ENCODE measurements at places on chromosomes 16 and 17.

DNA sequence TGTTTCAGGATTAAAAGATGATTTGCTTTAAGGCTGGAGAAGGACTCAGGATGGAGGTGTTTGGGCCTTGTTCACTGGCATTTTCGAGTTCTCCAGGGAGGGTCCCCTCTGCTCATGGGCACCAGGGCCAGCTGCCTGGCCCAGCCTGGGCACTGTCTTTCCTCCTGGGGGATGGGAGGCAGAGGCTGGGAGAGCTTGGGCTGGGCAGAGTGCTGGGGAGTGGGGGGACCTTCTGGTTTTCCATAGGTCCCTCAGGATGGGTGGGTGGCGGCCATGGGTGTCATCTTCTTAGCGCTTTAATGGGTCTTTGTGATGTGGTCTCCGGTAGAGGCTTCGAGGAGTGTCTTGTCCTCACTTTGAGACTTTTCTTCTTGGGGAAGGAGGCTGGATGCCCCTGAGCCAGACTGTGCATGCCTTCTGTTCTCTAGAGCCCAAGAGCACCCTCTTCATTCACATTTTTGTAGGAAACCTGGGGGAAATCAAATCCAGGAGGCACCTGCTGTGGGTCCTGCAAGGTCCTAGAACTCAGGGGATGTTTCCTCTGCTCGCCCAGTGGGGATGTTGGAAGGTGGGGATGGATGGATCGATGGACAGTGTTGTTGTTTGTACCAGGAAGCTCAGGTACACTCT is 5.7 kb downstream of the NKD1 start:
- DNase-seq, result no peak

GRCh38 chr17:50767446-50767845 is at the start of gene ANKRD40CL:
ANKRD40CL (minus strand) TSS chr17:50767518; CDS start chr17:50766913, 605 bp downstream.
- no peak for DNase-seq

- DNase-seq, result no peak
Measured at GRCh38 chr17:76189247-76189646, 48.2 kb upstream of the FOXJ1 start.

DNA sequence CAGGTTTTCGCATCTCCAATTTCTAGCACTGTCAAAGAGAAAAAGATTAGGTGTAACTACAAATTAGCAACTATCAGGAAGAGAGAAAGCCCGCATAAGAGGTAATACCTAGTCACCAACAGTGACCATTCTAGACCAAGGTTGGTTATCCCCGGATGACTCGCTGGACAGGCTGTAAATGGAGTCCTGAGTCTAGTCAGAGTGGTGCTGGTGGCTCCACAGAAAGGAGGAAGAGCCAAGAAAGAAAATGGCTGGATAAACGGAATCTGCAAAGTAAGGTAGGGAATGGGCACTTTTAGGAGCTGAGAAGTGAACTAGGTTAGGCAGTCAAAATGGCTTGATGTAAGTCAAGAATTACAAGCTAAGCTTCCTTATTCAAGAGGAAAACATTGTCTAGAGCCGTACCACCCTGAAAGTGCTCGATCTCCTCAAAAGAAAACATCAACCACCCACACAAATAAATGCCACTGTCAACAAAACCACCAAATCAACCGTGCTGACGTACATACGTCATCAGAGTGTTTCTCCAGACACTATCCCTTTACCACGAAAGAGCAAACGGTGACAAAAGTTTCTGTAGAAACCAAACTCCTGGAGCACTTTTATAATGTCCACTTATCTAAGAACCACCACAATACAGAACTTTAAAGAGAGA is 2.2 kb downstream of the GSPT1 start:
- no peak for DNase-seq
